ENCODE measurements at places on chromosomes 7 and 10. TPM values are rescaled to one million over a fixed set of nuclear protein-coding genes. Genes with fewer than 3 reads are reported as not detected.

Gene C10orf67
- 0.61 TPM for total RNA-seq

Gene RAPGEF5
- 22.8 TPM for total RNA-seq

Gene RASSF4
- total RNA-seq: 78.9 TPM

Gene ACHE
- total RNA-seq: 2.0 TPM

Gene TMEM139
- 9.1 TPM for total RNA-seq

Gene DYNC1I1
- total RNA-seq: 38.8 TPM

Gene FEZF1
- not detected for total RNA-seq

Gene GATA3
- total RNA-seq: 1.3 TPM

Gene DNAAF5
- 26.8 TPM for total RNA-seq

Gene GPR158
- total RNA-seq: 0.05 TPM

Data from heart left ventricle (tissue), 16 donors.